ENCODE measurements at places on chromosomes 7 and 10.
A peak's percentile ranks its signal among the peaks of the same experiment; 100 is the strongest.

DNA sequence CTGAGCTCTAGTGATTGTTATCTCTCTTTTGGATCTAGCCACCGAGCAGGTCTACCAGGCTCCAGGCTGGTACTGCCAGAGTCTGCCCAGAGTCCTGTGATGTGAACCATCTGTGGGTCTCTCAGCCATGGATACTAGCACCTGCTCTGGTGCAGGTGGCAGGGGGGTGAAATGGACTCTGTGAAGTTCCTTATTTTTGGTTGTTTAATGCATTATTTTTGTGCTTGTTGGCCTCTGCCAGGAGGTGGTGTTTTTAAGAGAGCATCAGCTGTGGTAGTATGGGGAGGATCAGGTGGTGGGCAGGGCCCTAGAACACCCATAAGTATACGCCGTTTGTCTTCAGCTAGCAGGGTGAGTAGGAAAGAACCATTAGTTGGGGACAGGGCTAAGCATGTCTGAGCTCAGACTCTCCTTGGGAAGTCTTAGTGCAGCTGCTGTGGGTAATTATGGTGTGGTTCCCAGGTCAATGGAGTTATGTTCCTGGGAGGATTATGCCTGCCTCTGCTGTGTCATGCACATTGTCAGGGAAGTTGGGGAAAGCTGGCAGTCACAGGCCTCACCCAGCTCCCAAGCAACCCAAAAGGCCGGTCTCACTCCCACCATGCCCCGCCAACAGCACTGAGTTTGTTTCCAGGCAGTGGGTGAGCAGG is 81.8 kb downstream of the NPSR1 start:
- DNase-seq: no peak

GRCh38 chr7:148719753-148720152 is 21.1 kb downstream of the CUL1 start:
- no peak for DNase-seq

DNA sequence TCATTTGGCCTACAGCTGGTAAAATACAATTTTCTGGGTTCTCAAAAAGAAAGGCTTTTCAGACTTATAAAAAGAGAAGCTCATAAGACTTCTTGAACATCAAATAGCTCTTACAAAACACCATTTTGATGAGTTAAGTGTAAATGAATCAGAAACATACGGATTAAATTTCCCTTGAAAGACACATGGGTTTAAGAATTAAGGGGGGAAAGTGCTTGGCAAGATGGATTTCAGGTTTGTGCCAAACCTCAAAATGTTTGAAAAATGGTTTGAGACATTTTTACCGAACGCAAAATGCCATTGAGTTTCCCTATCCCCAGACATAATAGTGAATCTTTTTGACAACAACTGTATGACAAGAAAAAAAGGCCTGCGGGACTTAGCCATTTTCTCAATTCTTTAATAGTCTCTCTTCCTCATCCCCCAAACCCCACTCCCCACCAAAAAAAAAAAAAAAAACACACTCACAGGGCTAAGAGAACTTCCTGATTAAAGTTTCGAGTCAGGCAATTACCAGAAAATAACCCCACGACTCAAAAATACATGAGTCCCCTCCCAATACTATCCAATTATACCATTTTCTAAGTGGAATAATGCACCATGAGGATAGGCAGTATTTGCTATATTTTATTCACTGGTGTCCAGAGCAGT is 260.1 kb downstream of the TRIL start:
- DNase-seq: no peak

GRCh38 chr7:3092468-3092867 is 48.8 kb upstream of the CARD11 start:
- DNase-seq: peak; percentile 40

- no peak for DNase-seq
Measured at GRCh38 chr7:106100863-106101629, 11.1 kb downstream of the SYPL1 start.

DNA sequence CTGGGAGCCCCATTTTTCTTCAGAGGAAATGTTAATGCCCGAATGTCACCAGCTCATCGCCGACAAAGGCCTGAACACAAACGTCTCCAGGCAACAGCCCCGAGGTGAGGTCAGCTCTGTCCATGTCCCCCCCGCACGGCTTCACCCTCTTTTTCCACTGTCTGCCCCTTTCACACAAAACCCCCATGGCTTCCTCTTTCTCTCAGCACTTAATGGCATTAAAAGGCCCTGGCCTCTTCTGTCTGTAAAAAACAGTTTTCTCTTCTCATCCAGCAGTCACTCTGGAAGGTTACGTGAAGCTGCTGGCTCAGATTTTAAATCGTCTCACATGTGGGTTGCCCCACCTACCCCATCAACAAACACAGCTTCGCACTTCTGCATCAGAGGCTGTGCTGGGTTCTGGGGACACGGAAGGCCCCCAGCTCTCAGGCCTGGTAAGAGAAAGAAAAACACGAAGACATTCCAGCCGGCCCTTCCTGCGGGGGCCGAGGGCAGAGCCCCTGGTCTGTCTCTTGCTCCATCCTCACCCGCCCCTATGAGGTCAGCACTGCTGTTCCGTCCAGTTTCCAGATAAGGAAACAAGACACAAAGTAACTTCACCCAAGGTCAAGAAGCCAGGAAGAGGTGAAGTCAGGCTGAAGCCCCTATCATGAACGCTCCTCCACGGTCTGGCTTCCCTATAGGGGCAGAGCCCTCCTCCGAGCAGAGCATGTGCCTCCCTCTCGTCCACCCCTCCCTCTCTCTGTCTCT is 91.1 kb upstream of the PDGFA start:
- DNase-seq: no peak

- DNase-seq: no peak
Measured at GRCh38 chr10:110818311-110819256, 53.1 kb upstream of the PDCD4 start.

GRCh38 chr7:24341691-24342413 is 57.9 kb downstream of the NPY start:
- DNase-seq: no peak

DNA sequence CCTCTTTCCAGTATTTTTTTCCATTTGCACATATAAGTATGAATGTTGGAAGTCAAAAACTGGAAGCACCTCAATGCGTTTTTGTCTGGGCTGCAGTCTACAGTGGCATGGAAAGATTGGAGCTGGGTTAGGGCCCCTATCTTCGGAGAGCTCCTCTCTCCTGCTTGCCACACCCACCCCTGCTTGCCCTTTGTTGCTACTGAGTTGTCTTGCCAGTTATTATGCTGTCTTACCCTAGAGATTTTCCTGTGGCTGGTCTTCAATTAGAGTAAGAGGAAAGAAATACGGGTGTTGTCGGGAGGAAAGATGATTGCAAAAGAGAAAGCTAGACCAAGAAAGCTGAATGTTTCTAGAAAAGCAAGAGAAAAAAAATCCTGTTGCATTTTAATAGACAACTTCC is 228.9 kb upstream of the CELF2 start:
- no peak for DNase-seq

DNA sequence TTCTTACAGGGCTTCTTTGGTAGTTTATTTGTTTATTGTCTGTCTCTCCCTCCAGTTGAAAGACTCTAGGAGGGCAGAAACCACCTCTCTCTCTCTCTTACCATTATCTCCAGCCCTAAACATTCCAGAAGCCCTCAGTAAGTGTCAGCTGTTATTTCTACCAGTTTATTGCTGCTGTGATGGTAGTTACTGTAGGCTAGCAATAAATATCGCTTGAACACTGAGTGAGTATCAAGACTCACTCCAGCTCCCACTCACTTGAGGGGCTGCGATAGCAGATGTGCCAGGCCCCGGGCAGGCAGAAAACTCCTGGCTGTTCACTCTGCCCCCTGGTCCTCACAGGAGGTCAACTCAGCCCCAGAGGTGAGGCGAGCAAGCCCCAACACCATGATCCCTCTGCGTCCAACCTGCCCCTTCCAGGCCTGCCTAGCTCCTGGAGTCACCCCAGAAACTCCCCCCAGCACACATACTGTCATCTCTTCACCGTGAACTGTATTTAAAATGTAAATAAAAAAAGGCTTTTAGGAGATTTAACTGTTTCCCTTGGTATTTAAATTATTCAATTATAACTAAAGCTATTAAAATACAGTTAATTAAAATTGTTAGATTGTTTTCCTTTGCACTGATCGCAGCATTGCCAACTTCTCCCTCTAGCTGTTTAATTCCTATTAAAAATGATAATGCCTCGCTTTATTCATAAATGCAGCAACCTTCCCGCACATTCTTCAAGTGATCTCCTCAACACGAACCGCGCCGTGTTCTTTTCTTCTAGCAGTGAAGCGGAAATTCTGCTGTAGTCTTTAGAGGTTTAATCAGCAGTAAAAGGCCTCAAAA is 321.1 kb upstream of the ZMIZ1 start:
- no peak for DNase-seq

- no peak for DNase-seq
Measured at GRCh38 chr10:94428766-94429707, 26.7 kb downstream of the TBC1D12 start.

- no peak for DNase-seq
Measured at GRCh38 chr7:137544453-137545058, 201.0 kb upstream of the PTN start.

GRCh38 chr7:1623810-1624209 is 46.3 kb upstream of the ELFN1 start:
- DNase-seq: no peak

DNA sequence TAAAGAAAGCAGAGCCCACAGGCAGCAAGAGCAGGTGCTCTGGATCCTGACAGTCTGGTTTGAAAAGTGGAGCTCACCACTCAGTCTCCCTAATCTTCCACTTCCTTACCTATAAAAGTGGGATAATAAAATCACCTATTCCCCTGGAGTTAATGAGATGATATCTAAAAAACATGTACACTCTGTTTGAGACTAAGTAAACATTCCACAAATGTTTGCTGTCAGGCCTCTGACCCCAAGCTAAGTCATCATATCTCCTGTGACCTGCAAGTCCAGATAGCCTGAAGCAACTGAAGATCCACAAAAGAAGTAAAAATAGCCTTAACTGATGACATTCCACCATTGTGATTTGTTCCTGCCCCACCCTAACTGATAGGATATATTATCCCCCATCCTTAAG is 1324.5 kb downstream of the XPNPEP1 start:
- no peak for DNase-seq

DNA sequence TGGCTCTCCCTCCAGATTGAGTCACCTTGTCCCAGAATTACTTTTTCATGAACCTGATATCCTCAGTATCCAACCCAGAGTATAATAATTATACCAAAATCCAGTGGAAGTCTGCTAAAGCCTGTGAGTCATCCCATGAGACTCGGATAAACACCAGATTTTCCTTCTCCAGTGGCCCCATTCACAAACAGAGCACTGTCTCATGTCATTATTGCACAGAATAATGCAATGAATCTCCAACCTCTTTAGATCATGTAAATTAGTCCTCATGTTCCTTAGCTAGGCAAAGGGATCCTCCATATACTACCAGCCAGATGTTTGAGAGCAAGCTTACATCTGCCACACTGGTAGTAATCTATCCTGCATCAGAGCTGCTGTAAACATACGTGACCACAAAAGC is 89.0 kb downstream of the AMPH start:
- no peak for DNase-seq

DNA sequence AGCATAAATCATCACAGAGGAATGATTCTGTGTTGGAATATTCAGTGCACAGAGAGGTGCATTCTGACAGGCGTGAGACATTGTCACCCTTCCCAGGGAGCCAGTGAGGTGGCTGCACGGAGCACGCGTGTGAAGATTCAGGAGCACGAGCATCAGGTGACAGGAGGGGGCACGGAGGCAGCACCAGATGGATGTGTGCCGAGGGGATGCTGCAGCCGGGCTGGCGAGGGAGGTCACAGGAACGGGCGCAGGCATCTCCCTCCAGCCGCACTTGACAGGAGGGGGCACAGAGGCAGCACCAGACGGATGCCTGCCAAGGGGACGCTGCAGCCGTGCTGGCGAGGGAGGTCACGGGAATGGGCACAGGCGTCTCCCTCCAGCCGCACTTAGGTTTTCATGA is 66.5 kb downstream of the DIP2C start:
- no peak for DNase-seq

GRCh38 chr7:159141167-159141566 is 3.5 kb downstream of the VIPR2 start:
- no peak for DNase-seq

DNA sequence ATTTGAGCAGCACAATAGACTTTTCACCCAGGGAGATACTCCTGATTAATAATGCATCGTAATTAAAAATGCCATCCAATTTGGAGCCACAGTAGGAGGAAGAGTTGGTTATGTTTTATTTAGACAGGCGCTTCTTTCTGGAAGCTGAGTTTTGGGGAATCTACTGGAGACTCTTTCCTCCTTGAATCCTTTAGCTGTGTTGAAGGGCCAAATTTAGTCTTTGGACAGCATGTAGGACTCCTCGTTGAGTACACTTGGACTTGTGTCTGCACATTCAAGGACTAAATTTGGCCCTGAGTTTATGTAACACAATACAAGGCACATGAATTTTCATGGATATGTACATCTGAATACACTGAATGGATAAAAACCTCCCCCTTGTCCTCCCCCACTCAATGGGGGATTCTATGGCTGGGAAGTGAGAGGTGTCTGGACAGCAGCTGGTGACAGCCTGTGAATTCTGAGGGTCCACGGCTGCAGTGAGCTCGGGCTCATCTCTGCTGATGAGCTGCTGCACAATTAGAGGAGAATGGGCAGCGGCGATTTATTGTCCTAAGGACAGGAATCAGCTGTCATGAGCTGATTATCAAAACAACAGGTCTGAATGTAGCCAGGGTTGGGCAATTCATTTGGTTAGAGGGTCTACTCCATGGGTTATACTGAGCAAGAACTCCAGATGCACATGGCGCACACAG is 95.2 kb downstream of the PRTFDC1 start:
- DNase-seq: no peak

DNA sequence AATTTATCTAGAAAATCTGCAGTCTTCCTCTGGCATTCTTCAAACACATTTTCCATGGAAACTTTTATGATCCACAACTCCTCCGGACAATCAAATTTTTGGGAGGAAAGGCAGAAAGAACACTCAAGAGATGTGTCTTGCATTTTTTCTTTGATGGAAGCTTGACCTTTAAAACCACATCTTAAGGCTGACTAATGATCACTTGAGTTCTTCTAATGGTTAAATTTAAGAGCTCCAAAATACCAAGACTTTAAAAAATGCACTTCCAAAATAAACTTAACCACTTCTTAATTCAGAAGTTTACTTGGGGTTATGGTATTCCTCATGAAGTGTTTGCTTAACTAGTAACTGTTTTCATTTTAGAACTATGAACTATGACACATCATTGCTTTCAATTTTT is 43.3 kb downstream of the ETV1 start:
- no peak for DNase-seq

DNA sequence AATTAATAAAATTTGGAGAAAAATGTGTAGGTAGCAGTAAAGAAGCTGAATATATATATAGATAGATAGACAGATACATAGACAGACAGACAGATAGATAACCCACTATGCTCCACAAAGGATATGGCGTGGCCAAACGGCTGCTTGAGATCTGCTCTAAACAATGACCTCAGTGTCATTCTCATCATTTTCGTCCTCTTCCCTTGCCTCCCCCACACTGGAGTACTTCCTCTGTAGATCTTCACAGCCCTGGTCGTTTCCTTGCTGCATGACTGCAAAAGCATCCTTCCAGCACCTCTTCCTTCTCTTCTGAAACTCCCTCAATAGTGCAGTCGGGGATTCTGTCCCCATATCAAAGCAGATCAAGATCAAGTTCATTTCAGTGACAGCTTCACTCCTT is 35.6 kb upstream of the ATP6V0A4 start:
- no peak for DNase-seq

All from activated CD8-positive, alpha-beta memory T cell treated with anti-CD3 and anti-CD28 coated beads for 1 hour (primary cell).